Fibroblast of skin of left biceps (primary cell): ENCODE measurements at places on chromosomes 16 and 17.
A peak's percentile ranks its signal among the peaks of the same experiment; 100 is the strongest.

GRCh38 chr17:41919840-41920579, 1.3 kb upstream of the ACLY start:
- no peak for DNase-seq

DNA sequence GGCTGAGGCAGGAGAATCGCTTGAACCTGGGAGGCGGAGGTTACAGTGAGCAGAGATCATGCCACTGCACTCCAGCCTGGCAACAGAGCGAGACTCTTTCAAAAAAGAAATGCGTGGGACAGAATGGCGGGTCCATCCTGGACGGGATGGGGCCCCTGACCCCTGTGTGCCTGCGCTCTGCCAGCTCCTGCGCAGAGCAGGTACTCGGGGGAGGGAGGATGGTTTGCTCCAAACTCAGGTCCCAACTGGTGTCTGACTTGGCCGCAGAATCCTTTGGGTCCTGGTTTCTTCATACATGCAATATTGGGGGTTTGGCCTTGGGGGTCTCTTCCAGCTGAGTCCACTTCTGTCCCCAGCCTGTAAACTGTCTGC, 10.4 kb downstream of the CHMP6 start:
- DNase-seq, result no peak

- no peak for DNase-seq
These were observed 91.5 kb downstream of the SNX11 start for GRCh38 chr17:48198950-48199541.

- no peak for DNase-seq
These were observed 10.6 kb upstream of the ENGASE start for GRCh38 chr17:79064026-79064425.

DNA sequence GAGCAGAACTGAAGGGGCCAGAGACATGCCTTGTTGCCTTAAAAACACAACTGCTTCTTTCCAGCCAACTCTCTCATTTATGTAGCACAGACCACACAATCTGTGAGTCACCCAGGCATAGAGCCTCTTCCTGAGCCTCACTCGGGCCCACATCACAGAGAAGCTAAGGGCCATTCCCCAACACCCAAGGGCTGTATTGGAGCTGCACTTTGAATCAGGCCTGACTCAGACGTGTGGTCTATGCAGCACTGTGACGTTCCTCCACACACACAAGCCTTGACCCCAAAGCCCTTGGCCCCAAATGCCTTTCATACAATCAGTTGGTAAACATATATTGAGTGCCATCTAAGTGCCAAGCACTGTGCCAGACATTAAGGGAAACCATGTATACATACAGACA, 308.9 kb upstream of the DYNLRB2 start:
- peak; percentile 45 for DNase-seq

GRCh38 chr17:77467521-77467920, 326.8 kb downstream of the SEC14L1 start:
- DNase-seq, result no peak

DNA sequence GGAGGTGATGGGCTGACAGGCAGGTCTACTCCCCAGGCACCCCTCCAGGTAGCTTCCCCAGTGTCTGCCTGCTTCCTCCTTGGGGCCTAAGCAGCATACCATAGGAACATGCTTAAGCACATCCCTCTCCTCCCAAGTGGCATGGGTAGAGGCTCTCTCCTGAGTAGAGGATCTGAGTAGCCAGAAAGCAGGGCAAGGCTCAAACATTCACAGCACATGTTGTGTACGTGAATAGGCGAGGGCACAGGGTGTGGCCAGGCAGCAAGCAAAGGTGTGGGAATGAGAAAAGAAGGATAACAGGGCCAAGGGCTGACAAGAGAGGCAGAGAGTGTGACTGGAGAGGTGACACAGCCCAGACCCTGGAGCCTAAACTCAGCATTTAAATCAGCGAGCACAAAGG, 29.7 kb upstream of the GFOD2 start:
- DNase-seq, result no peak

- DNase-seq, result no peak
These were observed 218.8 kb downstream of the KATNIP start for GRCh38 chr16:27768651-27769272.

DNA sequence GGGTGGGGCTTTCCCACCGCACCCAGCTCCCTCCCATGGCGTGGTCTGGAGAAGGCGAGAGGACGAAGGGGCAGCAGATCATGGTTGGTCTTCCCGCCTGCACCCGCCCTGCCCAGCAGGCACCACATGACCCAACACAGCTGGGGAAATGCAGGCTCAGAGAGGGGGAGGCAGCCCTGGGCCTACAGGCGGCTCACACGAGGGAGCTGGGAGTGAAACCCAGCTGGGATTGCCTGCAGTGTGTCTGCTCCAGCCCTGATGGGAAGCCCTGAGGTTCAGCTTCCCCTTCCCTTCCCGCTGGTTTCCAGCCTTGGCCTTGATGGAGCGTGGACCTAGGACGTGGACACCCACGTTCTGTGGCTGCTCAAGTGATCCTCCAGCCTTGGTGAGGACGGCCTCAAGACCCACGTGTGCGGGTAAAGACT, 20.0 kb upstream of the PABPN1L start:
- no peak for DNase-seq

GRCh38 chr17:43907425-43907981, at the start of gene MPP2:
Gene MPP2, minus strand, starts transcription at chr17:43907536. Its CDS starts 3,076 bp downstream, at chr17:43904460.
- peak; percentile 34 for DNase-seq

DNA sequence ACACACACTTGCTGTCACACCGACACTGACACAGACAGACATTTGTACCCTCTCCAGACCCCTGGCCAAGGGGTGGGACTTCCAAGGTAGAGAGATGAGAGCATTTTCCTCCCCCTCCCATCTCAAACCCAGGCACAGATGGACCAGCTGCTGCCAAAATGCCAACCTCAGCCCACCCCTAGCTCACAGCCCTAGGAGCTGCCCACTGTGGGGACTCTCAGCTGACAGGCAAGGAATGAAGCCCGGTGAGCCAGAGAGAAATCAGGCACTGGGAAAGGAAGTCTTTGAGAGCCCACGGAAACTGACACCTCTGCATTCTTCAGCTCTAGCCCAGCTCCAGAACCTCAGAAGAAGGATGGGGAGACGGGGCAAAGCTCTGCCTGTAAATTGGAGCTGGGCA, 2.8 kb downstream of the ETV4 start:
- no peak for DNase-seq

DNA sequence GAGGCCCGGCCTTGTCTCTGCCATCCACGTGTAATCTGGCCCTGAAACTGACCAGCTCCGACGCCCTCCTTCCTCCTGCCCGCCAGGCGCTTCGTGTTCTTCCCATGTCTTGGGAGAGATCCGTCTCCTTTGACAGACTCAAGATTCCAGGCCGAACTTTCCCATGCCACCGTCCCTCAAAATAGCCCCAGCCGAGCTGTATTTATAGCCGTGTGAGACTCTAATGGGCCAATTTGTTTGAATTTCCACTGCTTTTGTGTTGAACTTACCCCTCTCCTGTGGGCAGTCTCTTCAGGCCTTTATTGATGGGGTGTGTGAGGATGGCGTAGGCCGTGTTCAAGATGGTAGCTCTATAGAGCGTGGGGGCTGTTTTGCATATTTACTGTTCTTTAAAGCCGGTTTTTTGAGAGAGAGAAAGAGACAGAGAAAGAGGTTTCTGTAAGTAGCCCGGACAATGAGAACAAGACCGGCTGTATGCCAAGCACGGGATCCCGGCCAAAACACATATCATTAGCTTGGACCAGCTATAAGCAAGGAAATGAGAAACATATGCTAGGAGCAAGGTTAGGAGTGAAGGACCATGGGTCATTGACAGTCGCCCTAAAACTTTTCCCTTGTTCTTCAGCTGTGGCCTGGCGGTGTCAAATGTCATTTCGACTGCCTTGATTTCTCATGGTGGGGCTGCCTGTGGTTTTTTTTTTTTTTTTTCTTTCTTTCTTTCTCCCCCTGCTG, 124.5 kb upstream of the ZFHX3 start:
- peak; percentile 81 for DNase-seq

DNA sequence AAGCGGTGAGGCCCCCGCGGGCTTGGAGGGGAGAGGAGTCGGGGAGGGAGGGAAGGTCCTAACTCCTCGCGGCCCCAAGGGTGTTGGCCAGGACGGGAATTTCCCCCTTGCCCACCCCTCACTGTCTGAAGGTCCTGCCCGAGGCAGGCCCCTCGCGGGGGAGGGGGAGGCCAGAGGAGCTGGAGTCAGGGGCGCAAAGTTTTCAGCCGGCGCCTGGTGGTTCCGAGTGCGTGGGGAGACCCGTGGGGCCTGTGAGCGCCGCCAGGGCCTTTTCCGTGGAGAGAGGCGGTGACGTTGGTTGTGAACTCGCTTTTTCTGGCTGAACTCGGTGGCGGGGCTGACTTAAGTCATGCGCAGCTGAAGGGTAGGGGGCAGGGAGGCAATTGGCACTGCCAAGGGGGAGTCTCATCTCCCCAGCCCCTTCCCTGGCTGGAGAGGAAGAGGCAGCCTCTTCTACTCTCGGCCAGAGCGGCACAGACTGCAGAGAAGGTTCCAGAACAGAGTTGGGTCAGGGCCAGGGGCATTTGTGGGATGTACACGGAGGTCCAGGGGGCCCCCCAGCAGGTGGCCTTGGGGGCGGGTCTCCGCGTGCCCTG, 1.5 kb downstream of the CACNA1H start:
- no peak for DNase-seq

- DNase-seq, result no peak
These were observed 40.0 kb upstream of the DLX4 start for GRCh38 chr17:49928837-49929475.

DNA sequence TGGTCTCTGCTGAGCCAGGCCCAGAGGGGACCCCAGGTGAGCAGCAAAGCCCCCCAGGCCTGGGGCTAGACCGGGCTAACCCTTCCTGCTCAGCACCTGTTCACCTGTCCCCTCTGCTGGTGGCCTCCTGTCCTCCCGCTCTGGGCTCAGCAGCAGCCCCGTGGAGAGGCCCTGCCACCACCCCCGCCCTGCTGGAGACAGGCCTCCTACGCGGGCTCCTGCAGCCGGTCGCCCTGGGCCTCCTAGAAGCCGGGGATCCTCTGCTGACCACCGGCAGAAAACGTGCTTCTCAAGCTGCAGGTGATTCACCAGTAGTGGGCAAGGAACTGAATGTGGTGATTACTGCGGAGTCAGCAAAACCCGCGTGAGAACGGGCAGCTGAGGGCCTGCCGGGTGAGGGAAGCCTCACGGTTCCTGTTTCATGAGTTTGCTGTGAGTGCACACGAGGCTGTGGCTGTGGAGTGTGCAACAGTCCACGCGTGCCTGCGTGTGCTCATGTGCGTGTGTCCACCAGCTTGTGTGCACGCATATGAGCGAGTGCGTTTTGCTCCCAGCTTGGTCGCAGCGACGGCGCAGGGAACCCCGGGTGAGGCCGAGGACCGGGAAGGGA, 792 bp downstream of the SECTM1 start:
- no peak for DNase-seq

- DNase-seq, result no peak
These were observed 75.8 kb upstream of the METTL9 start for GRCh38 chr16:21523411-21524067.
